ENCODE measurements at places on chromosomes 1 and 21.

DNA sequence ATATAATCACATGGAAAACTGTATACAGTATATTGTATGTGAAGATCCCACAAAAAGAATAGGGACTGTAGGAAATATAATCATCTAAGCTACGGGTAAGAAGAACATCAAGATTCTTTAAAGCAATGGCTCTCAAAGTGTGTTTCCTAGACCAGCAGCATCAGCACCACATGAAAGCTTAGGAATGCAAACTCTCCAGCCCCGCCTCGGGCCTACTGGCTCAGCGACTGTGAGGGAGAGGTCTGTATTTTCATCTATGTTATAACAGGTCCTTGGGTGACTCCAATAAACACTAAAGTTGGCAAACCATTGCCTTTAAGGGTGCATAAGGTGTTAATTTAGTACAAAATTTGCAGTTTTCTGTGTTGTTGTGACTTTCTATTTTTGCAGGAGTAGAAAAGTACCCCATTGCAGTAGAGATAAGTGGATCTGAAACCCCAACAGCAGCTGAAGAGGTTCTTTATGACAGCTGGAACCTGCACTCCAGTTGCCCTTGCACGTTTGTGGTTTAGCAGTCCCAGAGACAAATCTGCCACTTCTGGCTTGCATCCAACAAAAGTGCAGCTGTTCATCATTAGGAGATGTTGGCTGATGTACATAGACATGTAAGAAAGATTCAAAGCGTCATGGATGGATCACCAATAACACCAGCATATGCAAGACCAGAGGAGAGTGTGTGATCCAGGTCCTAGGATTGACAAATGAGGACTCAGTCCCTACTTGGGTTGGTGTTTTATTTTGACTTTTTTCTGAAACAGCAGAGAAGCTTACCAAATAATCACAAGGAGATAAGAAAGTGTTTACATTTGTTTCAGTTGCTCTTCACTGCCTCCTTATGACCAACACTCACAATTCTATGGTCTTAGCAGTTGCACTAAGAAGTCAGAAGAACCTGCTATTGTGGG lies 15.9 kb upstream of the IFNAR1 start:
- no peak for DNase-seq

DNA sequence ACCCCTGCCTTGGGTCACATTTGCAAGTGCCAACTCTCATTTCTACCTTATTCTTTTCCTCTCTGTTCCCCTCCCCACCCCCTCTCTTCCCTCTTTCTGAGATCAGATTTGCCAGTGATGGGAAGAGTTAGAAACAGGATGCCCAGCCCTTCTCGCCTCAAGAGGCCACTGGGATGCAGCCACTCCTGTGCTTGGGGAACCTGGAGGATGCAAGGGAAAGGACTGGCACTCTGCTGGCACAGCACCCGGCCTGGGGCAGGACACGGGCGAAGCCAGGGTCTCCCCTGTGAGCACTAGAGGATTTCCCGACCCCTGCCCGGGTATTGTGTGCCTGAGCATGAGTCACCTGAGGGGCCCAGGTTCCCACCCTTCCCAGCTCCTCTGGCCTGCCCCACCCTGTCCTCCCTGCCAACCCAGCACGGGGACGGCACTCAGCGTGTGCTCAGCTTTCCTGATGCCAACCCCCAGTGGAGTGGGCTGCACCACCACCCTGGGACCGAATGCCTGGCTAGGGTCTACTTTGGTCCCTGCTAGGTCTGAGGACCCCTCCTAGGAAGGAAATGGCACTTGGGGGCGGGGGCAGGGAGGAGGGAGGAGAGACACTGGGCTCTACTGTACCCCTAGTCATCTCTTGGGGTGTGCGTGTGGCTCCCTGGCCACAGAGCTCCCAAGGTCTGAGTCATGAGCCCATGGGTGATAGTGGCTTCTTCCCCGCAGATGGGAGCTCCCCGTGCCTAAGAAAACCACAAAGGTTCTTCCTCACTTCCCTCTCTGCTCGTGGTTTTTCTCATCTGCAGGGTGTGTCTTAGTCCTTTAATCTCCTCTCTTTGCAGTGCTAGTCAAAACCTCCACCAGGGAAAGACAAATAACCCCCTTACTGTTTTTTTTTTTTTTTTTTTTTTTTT lies 12.4 kb downstream of the LMNA start:
- DNase-seq = no peak

GRCh38 chr1:117537291-117537920 lies 68.4 kb upstream of the TENT5C start:
- no peak for DNase-seq

- no peak for DNase-seq
These were observed 157.3 kb downstream of the CASZ1 start for GRCh38 chr1:10639011-10639774.

DNA sequence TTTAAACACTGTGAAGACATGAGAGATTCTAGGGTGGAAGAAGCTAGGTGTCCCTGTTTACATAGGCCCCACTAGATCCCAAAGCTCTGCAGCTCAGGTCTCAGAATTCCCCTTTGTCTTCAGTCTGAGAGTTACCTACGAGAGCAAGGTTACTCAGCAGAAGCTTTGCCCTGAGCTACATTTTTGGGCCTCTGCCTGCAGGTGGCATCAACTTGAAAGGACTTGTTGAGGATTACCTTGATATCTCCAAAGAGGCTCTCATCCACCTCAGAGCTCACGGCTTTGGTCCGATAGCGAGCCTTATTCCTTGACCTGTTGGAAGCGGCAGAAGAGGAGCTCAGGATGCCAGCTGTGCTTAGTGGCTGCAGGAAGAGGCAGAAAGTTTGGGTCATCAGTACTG lies 7.0 kb downstream of the CFAP45 start:
- DNase-seq = no peak

DNA sequence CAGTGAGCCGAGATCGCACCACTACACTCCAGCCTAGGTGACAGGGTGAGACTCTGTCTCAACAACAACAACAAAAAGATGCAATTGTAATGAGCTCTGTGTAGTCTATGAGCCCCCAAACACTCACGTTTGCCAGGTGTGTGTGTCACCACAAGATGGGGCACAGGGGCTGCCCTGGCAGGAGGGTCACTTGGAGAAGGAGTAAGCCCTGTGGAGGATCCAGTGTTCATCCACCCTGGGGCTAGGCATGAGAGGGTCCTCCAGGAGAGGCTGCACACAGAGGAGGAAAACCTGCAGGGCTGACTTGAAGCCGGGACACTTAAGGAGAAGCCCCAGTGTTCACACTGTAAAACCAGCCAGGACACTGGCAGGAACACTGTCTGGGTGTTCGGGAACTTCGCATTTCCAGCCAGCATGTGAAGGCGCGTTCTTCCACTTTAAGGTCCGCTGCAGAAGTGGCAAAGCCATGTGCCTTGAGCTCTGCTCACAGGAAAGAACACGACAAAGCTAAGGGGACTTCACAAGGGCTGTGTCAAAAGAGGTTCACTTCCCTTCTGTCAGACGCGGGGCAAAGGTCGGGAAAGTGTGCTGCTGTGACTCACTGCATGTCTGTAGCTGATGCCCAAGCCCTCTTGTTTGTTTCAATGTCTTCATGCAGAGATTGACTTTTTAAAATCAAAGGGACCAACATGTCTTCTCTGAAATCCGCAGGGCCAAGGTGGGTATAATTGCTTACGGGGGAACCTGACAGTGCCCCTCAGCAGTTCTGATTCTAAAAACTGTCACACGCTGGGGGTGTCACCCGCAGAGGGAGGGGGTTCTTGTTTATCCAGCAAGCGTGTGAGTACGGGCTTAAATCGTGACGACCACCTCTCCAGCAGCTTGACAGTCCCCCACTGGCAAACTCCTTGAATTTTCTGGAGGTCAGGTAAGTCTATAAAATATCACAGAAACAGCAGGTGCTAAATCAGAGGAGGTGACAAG lies 102.8 kb downstream of the RIPK4 start:
- no peak for DNase-seq

DNA sequence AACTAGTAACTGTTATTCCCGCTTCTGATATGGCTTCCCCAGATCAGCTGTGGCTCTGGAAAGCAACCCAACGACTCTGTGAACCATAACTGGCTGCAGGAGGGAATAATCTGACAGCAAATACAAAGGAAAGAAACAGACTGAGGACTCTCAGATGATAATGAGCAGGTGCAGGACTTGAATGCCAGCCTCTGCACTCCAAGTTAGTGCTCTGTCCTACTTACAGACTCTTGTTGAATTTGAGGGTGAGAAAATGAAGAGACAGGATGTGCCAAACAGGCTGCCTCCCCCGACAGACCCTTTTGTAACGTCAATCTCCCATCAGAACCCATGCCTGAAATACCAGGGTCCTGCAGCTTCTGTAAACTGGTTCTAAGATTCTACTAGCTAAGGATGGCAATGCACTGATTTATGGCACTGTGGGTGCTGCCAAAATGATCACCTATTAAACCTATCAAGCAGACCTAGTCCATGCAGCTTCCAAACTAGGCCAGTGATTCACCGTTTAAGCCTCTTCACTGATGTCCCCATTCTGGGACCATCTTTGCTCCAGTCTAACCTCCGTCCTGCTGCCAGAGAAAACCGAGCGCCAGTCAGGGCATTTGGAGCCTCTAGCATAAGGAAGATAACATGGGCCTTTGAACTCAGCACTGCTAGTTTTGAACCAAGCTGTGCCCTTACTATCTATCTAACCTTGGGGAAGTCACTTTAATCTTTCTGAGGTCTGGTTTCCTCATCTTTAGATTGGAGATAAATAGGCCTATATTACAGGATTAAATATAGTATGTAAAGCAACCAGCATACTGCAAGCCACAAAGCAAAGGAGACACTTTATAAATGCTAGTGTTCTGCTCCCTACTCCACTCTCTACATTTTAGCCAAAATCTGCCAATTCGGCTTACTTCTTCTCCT lies 4.8 kb downstream of the MKNK1 start:
- DNase-seq = no peak

DNA sequence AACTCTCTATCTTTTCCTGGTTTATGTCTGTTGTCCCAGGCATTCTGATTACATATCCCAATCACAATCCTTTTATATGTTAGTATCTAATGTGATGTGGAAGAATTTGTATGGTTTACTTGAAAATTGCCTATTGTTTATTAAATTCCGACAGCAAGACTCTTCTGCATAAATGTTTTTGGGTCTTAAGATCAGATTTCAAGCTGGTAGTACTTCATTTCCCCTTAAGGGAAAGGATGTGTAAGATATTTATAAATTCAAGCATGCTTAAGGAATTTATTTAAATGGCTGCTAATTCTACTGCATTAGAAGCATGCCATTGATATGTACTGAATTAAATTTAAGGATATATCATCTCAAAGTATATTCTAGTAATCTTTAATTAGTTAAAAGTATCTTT lies 20.4 kb upstream of the GPR88 start:
- no peak for DNase-seq

DNA sequence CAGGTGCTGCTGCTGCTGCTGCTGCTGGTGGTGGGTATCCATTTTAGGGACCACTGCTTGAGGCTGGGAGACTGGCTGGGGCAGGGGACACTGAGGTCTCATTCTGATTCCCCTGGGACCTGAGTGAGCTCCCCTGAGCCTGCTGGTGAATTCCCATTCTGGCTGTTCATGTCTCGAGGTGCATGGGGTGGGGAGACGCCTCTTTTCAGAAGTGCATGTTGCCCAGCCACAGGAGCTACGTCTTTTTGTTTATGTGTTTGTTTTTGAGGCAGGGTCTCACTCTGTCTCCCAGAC lies 133.4 kb downstream of the RHOU start:
- DNase-seq = no peak

GRCh38 chr21:35329940-35330660 lies 281.0 kb upstream of the RUNX1 start:
- DNase-seq = no peak

DNA sequence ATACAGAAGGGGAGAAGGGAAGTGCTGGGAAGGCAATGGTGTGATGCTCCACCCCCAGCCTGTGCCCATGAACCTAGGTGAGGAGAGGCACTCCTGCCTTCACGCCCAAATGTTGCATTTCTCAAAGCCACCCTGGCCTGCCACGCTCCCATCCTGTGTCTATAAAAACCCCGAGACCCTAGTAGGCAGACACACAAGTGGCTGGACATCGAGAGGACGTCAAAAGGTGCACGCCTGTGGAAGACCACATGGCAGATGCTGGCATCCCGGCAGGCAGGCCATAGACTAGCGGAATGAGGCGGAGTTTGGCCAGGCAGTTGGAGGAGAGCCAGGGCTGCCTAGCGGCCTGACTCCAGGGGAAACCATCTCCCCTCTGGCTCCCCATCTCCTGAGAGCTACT lies 1168.5 kb upstream of the ADGRL2 start:
- no peak for DNase-seq

GRCh38 chr1:237684236-237684635 lies 206.5 kb downstream of the ZP4 start:
- no peak for DNase-seq

DNA sequence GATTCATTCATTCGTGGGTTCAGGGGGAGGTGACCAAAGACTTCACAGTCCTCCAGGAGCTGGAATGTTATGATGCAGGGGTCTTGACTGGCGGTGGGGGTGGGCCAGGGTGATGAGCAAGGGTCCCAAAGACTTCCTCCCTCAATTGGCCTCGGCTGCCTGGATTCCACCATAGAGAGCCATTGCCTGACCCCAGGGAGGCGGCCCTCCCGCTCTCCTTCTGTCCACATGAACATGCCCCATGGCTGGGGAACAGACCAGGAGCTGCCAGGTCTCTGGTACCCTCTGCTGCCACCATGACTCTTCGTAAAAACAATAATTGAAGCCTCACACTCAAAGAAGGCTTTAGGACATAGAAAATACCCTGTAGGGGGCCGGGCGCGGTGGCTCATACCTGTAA lies 102.5 kb upstream of the CASZ1 start:
- no peak for DNase-seq

DNA sequence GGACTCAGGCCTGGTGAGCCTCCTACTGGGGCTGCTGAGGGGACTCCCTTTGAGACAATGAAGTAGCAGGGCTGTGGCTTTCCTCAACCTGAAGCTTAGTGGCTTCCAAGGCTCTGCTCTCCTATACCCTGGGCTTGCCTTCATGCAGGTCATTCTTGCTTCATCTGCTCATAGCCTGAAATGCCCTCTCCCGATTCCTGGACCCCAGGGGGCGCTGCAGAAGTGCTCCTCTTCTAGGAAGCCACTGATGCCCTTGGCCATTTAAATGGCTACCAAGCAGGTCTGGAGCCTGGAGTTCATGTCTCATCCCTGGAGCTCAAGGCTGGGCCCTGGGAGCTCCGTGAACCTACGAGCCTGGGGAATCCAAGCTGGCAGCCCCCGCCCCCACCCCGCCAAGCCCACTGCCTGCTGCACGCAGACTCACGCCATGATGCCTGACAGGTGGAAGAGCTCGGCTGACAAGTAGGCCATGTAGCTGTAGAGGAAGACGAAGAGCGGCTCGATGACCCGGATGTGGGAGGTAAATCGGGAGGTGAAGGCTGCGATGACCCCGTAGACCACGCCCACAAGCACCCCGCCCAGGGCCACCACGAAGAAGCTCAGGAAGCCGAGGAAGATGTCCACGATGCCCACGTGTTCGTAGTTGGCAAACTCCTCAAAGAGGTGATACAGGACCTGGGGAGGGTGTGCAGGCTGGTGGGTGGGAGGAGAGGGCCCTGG lies 45.7 kb downstream of the SLC9A1 start:
- DNase-seq = no peak

- DNase-seq = peak; percentile 59
These were observed 757 bp upstream of the NRIP1 start for GRCh38 chr21:15065392-15066122.

DNA sequence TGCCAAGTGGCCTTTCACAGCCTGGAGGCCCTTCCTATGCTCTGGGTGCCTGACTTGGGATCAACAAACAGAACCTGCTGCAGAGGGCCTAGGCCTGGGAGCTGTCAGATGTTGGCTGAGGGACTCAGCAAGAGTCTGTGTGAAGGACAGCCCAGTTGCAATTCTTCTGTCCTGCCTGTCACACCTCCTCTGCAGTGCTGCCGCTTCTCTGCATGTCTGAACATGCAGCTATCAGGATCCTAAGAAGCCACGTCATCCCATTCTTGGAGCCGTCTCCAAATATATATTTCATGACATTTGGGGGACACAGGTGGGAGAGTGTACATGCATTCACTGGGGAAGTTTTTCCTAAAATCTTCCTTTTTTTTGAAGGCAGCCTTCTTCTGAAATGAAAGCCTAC lies 8.6 kb downstream of the FCAMR start:
- DNase-seq = no peak
